SW480 (cell line): ENCODE measurements at places on chromosomes 16 and 17.

GRCh38 chr16:65697065-65697464 lies 575.2 kb upstream of the CDH11 start:
- DNase-seq, result no peak

GRCh38 chr16:49531931-49532840 lies 158.6 kb downstream of the C16orf78 start:
- DNase-seq, result no peak

DNA sequence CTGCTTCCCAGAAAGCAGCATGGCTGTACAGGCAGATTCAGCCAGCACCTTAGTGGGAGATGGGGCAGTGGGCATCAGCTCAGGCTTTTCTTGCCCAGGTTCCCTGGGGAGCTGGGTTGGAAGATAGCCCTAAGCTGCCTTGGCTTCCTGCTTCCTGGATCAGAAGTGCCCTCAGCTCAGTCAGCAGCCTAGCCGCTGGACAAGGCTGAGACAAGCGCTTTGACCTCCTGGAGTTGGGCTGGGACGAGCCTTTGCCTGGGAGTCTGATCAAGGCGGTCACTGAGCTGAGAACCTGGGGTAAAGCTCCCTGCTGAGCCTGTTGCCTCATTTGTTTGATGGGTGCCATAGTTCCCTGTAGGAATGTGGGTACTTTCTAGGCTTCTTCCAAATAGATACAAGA lies 190.0 kb downstream of the RAB11FIP4 start:
- no peak for DNase-seq

DNA sequence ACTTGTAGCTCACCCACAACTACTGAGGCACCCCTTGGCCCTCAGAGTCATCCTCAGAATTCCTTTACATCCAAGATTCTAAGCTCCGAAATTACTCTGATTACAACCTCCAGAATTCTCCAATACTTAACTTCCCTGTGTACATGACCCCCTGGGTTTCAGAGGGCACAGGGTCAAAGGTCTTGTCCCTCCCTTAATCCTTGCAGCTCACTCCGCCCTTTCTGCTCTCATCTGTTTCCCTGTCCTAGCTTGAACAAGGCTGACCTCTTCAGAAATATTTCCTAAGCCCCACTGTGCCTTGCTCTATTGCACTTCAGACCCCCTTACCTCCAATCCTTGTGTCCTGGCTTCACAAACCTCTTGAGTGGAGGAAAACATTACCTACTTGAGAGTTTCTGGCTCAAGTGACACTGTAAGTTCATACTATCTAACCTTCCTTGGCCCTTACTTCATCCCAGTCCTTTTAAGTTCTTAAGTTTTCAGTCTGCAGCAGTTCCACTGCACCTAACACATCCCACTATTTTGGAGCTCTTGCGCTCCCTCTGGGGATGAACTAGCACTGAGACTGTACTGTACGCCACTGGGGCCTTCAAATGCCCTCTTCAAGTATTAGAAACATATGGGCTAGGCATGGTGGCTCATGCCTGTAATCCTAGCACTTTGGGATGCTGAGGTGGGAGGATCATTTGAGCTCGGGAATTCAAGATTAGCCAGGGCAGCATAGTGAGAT lies 6.2 kb downstream of the N4BP1 start:
- no peak for DNase-seq

DNA sequence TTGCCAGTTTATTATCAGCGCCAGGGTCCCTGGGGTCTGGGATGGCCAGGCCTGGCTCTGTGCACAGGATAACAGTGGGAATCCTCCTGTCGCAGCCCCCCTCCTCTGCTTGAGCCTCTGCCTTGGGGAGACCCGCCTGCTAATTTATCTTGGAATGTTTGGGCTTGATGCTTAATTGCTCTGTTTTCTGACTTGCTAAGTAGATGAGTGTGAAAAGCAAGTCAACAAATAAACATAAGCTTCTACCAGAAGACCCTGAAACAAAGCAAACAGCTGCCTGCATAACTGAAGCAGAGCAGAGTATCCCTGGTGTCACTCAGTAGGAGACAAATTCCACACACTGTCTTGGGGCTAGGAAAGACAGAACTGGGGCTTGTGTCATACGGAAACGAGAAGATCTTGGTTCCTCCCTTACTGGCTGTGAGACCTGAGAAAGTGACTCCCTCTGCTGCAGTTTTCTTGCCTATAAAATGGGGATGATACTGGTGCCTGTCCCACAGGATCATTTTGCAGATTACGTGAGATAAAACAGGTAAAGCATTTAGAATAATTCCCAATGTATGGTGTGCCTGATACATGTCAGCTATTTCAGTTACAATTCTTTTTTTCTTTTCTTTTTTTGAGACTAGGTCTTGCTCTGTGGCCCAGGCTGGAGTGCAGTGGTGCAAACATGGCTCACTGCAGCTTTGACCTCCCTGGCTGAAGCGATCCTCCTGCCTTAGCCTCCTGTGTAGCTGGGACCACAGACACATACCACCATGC lies 44.8 kb upstream of the IRX3 start:
- DNase-seq, result no peak

DNA sequence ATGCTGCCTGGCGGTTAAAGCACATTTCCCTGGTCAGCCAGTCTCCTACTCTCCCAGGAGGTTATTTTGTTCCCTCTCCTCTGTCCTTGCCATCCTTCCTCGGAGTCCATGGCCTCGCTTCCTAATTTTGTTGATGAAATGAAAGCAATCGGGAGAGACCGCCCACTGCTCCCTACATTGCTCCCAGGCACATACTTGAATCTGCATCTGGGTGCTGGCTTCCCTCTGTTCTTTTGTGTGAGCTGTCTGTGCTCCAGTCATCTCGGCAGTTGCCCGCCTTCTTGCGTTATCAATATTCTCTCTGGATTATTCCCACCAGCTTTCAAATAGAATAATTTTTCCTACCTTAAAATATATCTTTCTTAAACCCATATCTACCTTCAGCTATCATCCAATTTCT lies 11.1 kb downstream of the KRT23 start:
- no peak for DNase-seq

GRCh38 chr16:51658531-51658930 lies 507.5 kb upstream of the SALL1 start:
- DNase-seq, result no peak

- DNase-seq, result no peak
Observed at GRCh38 chr16:50046853-50047252, 18.9 kb upstream of the HEATR3 start.

DNA sequence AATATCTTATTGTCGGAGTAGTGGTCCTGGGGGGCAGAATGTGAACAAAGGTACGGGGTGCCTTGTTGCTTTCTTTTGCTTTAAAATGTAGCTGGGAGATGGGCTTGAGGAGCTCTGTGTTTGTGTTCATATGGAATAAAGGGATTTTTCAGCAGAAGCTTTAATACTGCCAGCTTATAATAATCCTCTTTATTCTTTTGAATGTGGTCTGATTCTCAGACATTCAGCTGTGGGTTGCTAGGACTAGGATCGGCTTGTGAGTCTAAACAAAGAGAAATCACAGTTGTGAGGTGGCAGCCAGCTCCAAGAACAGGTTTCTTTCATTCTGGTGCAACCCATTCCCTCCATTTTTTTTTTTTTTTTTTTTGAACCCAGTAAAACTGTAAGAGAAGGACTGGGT lies 7.2 kb downstream of the MRPL58 start:
- no peak for DNase-seq

- no peak for DNase-seq
Observed at GRCh38 chr16:46811682-46812081, 19.3 kb downstream of the C16orf87 start.

DNA sequence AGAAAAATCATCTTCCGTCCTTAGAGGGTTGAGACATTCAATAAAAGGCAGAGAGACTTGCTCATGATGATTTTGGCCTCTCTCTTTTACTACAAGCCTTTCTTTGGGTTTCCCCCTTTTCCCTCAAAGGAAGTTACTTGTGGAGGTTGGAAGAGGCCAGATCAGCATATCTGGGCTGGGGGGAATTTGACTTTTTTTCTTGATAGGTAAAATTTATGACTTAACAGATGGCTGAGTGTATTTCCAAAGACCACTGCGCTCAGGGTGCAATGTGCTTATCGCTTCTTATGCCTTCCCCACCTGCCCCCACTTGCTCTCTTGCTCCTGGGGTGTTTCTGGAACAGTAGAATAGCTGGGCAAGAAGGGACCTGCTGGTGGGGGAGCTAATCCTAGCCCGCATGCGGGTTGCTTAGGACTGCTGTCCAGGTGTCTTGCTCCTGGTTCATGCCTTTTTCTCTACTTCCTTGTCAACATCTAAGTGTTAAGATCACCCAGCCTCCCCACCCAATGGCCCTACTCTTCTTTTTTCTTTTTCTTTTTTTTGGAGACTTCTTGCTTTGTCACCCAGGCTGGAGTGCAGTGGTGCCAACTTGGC lies 131.9 kb downstream of the MSI2 start:
- DNase-seq, result no peak

GRCh38 chr16:64253096-64253495 lies 868.8 kb downstream of the CDH11 start:
- DNase-seq, result no peak

DNA sequence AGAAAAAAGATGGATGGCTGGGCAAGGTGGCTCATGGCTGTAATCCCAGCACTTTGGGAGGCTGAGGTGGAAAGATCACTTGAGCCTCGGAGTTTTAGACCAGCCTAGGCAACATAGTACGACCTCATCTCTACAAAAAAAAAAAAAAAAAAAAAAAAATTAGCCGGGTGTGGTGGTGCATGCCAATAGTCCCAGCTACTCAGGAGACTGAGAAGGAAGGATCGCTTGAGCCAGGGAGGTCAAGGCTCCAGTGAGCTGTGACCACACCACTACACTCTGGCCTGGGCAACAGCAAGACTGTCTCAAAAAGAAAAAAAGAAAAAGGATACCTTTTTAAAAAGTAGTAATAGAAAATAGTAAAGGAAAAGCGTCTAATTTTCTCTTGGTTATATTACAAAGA lies 20.7 kb downstream of the ZNF652 start:
- no peak for DNase-seq

DNA sequence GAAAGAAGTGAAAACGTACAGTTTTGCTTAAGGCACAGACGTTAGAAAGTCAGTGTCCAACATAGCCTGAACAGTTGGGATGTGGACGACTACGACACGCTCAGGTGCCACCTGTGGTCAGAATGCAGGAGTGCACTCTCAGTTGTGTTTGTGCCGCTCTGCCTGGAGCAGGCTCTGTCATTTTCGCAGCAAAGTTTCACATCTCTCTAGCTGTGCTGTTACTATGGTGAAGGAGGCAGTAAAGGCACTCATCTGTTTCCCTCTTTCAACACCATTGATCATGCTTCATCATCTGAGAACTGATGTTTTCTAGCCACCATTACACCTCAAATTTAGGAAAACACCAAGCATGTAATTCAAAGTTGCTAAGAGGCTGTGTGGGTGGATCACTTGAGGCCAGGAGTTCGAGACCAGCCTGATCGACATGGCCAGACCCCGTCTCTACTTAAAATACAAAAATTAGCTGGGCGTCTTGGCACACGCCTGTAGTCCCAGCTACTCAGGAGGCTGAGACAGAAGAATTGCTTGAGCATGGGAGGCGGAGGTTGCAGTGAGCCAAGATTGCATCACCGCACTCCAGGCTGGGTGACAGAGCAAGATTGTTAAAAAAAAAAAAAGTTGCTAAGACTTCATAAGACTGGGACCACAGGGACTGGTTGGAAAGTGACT lies 44.9 kb upstream of the DNAJA2 start:
- peak; percentile 59 for DNase-seq
